ENCODE measurements at places on chromosomes 2 and 18.

DNA sequence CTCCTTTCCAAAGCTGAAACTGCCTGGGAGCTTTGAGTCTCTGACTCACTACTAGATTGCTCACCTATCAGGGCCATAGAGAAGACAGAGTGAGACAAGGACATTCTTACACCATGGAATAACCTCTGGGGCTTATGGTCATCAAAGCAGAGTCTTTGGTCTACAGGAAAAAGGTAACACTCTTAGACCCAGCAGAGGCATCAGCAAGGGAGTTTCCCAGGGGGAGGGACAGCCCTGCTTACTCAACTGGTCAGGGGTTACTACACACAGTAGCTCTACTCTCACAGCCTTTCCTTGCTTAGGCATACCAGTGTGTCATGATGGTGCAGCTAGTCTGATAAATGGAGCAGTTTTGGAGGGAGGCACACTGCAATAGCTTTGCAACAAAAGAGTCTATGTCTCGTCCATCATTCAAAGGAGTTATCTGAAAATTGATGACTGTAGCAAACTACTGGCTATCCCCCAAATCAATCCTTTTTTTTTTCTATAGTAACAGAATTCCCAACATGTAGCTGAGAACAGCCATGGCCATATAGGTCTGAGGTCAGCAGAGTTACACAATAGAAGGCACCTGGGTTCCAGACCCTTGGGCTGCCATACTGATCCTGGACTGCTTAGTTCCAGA is 22.4 kb upstream of the CD28 start:
- DNase-seq, result no peak

- DNase-seq, result no peak
These were observed 137.9 kb upstream of the POU3F3 start for GRCh38 chr2:104716061-104716460.

DNA sequence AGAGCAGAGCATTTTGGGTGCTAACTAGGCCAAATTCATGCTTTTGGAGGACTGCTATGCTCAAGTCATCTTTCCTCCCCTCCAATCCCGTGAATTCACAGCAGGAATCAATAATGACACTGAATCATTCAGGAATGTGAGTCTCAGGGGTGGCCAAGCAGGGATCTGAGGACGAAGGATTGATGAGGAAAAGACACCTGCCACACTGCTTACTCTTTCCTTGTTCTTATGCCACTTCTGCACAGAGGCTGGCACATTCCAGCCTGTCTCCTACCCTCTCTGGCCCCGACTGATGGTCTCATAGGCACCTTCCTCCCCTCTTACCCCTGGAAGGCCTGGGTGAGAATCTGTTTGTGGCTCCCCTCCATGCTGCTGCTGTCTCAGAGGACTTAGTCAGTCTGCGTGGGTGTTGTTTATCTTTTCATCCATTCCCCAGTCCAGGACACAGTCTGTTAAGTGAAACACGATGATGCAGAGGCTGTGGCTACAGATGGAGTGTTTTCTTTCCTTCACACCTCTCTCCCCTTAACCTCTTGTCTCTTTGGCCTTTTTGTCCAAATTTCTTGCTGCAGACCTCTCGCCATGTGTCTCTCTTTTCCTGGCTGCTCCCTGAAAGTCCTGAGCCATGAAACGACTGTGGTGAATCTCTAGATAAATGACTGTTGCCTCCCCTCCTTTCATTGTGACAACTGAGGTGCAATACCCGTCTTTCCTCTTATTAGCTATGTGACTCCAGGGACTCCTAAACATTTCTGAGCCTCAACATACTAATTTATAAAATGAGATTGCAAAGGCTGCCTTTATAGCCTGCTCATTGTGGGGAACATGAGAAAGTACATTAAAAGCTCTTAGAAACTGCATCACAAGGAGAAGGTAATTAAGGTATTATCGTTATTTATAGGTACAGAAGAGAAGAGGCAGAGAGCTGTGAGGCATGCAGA is 86.9 kb downstream of the RDH14 start:
- DNase-seq, result no peak

DNA sequence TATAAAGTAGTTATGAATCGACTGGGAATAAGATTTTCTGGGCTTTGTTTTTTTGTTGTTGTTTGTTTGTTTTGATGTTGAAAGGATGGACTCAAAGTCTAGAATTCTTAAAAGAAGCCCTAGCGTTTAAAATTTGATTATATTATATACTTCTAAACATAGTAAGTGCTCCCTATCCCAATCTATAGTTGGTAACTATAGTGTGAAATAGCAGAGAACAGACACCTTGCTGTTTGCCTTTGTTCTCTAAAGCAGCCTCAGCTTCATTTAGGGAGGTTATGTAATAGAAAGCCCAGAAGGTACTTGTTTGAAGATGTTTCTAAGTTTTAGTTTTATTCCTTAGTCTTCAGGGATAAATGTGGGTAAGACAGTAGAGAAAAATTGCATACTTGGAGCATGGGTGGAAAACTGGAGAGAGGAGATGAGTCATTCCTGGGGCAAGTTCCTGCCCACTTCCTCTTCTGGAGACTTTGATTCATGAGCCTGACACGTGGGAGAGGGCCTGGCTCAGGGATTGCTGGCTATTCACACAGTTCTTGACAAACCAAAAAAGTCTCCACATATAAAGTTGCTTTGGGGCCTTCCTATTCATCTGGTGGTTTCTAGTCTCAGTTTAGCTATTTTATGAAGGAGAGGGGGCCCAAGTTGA is 131.9 kb downstream of the MYO1B start:
- peak; percentile 28 for DNase-seq

DNA sequence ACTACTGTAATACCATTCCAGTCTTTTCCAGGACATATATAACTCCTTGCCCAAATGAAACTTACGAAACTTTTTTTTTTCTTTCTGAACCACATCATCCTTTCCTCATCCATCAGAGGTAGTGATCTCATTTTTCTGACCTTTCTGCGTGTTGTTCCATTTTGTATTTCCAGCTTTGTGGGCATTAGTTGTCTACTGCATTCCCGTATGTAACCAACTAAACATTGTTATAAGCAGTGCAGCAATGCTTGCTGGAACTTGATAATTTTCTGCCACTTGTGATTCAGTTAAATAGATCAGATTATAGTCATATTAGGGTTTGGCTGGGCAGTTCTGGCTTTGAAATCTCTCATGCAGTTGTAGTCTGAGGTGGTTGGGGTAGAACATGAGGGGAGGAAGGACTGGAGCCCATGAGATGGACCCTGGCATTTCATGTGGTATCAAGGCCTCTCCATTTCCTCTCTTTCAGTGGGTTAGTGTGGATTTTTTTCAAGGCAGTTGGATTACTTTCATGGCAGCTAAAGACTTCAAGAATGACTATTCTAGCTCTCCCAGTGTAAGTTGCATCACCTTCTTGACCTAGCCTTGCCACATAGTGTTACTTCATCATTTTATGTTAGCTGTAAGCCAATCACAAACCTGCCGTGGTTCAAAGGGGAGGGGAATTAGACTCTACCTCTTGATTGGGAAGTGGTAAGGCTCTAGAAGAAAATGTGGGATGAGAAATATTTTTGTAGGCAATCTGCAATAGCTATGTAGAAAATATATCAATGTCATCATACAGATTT is 80.5 kb downstream of the EHBP1 start:
- DNase-seq, result no peak

DNA sequence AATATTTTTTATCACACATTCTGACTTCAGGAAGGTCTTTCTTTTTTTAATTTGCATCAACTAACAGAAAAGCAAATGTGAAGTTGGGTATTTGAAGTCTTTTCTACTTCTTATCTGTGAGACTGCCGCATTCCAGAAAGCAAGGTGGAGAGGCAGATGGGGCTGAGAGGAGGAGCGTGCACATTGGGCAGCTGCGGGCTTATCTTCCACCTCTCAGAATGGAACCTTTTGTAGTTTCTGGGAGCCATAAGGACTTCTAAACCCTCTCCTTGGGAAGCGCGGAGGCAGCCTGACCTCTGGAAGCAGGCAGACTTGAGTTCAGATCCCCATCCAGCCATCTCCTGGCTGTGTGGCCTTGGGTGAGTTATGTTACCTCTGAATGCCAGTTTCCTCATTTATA is 3.9 kb downstream of the MAPRE3 start:
- DNase-seq, result no peak

- no peak for DNase-seq
These were observed 84.0 kb downstream of the ZBTB7C start for GRCh38 chr18:48325115-48325665.

GRCh38 chr2:218082586-218083351 is 13.7 kb downstream of the RUFY4 start:
- DNase-seq, result no peak

DNA sequence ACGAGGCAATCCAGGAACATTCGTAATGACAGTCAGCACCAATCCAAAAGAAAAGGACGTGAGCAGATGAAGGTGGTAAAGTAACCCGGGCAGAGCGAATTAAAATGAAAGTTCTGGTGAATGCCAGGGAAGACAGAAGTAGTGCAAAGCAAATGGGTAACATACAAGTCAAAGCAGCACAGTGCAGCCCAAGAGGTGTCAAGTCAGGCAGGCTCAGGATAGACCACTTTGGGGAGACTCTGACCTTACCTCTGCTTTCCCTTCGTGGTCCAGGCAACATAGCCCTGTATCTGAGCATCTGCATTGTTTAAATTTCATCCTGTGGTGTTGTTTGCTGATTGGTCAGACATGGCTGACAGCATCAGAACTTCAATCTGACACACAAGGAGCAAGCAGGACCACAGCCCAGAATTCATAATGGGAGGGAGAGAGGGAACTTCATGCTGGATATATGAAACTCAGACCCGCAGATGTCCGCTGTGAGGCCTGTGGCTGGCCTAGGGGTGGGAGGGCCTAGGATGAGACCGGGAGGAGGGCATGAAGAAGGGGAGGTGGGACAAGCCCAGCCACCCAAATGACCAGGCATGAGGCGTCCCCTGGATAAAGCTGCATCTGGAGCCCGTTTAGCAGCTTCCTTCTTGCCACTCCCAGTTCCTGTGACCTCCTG is 285.7 kb downstream of the TCF4 start:
- DNase-seq, result no peak

GRCh38 chr2:181165199-181165868 is 184.9 kb downstream of the UBE2E3 start:
- no peak for DNase-seq

DNA sequence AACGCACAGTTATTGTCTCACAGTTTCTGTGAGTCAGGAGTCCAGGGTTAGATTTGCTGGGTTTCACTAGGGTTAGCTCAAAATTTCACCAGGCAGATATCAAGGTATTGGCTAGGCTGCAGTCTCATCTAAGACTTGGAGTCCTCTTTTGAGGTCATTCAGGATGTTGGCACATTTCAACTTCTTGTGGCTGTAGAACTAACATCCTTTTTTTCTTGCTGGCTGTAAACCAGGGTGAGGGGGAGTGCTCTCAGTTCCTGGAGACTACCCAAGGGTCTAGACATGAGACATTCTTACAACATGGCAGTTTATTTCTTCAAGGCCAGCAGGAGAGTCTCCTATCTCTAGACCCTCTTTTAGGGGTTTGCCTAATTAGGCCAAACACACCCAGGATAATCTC is 12.8 kb upstream of the CAVIN2 start:
- no peak for DNase-seq

DNA sequence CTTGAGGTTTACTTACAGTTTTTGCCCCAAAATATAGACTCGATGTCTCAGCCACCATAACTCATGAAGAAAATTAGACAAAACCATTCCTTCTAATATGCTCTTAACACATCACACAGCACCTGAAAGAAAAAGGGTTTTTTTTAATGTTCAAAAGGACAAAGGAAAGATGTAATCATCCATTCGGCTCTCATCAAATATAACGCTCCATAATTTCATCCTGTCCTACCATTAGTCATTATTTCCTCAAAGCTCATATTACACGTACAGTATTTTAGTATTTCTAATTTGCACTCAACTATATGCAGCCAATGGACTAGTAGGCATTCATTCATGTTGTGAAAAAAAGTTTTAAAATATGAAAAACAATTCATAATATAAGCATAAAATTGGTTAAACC is 24.8 kb downstream of the ESCO1 start:
- DNase-seq, result no peak

DNA sequence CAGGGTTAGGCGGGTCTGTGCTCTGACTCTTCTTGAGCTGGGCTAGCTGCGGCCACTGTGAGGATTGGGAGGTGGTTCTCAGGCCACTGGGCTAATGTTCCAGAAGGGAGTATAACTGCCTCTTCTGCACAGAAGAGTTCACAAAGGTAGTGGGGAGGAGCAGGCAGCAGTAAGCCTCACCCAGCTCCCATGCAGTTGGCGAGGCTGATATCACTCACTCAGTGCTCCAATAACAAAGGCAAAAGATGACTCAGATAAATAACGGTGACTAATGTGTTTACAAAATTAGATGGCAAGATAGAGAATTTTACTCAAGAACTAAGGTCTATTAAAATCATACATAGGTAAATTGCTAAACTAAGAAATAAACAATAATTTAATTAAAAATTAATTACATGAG is 174.2 kb upstream of the TMEM200C start:
- DNase-seq, result no peak

GRCh38 chr2:96733931-96734330 is 5.9 kb downstream of the LMAN2L start:
- DNase-seq, result no peak

GRCh38 chr2:4604767-4605166 is 901.4 kb downstream of the DCDC2C start:
- DNase-seq, result no peak

DNA sequence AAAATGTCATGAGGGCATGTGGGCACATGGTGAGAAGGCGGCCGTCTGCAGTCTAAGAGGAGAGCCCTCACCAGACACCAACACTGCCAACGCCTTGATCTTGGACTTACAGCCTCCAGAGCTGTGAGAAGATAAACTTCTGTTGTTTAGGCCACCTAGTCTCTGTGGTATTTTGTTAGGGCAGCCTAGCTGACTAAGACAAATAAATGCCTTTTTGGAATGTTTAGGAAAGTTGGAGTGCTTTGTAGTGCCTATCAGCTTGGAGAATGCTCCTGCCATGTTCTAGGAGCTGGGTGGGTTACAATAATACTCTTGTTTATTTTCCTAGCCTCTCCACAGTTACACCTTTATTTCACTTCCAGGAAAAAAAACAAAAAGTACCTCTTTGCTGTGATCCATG is 92.0 kb downstream of the SPP2 start:
- DNase-seq, result no peak

GRCh38 chr2:14422426-14422825 is 210.1 kb upstream of the LRATD1 start:
- no peak for DNase-seq

- no peak for DNase-seq
These were observed 182.4 kb downstream of the NCK2 start for GRCh38 chr2:105926960-105927678.

- DNase-seq, result no peak
These were observed 29.0 kb downstream of the ZAP70 start for GRCh38 chr2:97742381-97742847.

DNA sequence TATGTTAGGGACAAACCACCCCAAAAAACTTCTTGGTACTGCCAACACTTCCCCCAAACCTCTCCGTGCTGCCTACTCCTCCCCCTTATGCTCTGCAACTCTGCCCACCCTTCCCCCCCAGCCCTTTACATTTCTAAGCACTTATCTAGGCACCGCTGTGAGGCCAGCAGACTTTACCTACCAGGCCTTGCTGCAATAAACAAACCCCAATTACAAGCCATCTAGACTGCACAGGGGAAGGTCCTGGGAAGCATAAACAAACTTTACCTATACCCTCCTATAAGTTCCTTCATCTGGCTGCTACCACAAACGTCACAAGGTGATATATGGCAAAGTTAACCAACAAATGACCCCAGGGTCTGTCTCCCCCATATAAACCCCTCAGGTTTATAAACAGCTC is 259.4 kb upstream of the GULP1 start:
- no peak for DNase-seq

Measured in NCI-H510A treated with DMSO at 0.1 percent for 48 hours (cell line).